ENCODE measurements at places on chromosomes 7 and 10.
A peak's percentile ranks its signal among the peaks of the same experiment; 100 is the strongest.

GRCh38 chr7:17404006-17404405, 105.6 kb downstream of the AHR start:
- no peak for DNase-seq

DNA sequence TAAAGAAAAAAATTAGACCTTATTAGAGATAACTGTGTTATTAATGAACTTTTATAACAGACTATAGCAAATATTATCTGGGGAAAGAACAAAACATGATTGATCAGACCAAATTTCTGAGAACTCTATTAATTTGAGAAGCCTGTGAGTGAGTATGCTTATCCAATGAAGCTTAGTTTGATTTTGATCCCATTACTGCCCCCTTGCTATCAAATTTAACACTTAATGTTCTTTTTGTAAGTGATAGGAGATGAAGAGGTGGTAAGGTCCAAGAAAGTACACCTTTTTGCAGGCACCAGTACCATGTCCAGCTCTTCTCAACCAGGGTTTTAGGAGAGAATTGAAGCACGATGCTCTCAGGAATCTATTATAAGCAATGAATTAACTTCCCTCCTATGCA, 49.9 kb downstream of the ZNF365 start:
- DNase-seq, result no peak

- no peak for DNase-seq
These were observed 120.1 kb downstream of the SVOPL start for GRCh38 chr7:138581065-138581464.

GRCh38 chr7:84105586-84105985, 89.0 kb downstream of the SEMA3A start:
- no peak for DNase-seq

- DNase-seq, result no peak
These were observed 118.3 kb downstream of the POU6F2 start for GRCh38 chr7:39095875-39096619.

- DNase-seq, result no peak
These were observed 4.8 kb upstream of the LAMB1 start for GRCh38 chr7:108007762-108008161.

DNA sequence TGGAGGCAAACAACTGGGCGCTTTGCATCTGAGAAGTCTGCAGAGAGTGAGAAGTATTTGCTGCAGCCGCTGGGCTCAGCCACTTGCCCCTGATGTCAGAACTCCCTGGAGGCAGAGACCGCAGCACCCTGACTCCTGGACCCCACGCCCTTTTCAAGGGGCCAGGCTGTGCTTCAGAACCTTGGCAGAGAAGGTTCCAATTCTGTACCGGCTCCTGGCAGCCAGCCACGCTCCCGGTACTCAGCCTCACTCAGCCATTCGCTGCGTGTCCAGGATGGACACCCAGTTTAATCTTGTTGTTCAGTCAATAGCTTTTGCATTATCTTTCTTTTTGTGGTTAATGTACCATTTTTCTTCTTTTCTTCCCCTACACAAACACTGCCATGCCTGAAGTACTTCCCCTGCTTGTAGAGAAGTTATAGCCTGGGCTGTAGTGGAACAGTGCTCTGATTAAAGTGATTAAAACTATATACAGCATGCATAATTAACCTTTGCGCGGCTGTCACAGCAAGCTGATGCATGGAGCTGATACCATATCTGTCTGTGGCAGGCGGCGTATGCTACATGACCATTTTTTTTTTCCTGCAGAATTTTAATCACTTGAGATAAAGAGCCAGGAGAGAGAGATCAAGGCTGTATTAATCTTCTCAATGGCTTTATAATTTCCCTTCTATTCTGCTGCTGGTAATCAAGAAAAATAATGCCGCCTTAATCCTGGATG, 578.5 kb downstream of the SDK1 start:
- no peak for DNase-seq

- no peak for DNase-seq
These were observed 85.4 kb downstream of the CCNY start for GRCh38 chr10:35421553-35422178.

DNA sequence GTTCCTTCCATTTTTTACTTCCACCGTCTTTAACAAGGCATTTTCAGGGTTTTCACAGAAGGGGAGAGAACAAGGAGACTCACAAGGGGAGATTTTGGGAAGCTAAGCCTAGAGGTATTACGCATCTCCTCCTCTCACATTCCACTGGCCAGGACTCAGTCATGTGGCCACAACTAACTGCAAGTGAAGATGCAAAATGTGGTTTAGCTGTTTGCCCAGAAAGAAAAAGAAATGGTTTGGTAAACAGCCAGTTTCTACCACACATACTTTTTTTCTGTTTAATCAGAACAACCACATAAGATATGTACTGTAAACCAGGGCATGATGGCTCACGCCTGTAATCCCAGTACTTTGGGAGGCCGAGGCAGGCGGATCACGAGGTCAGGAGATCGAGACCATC, 21.4 kb upstream of the HELLS start:
- no peak for DNase-seq

GRCh38 chr10:58956926-58957325, 219.5 kb upstream of the PHYHIPL start:
- no peak for DNase-seq

- DNase-seq, result no peak
These were observed 197.5 kb downstream of the C7orf25 start for GRCh38 chr7:42714356-42714755.

DNA sequence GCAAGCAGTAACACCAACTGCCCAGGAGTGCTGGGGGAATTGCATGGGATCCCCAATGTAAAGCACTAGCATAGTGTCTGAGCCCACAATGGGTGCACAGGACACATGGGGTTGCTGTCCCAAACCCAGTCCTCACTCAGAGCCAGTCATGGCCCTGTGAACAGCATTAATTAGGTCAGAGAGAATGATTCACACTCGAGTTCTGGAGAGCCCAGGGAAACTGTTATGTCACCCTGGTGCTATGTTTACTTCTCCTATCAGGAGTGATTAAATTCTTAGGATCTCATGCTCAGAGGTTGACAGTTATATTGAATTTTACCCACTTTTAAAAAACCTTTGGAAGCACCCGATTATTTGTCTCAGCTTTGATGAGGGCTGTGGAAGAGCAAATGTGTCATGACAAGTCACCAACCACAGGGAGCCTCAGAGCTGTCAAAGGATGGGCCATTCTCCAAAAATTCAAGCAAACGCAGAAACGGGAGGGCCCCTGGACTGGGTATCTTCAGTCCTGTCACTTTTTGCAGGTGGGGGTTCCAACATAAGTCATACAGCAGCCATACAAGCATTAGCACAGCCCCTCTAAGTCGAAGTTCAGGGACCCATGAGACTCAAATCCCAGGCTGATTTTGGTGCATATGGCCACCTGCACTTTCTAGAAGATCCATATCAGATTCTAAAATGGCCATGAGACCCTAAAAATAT, 1.3 kb upstream of the RASSF4 start:
- no peak for DNase-seq

GRCh38 chr7:131057015-131057793, 270.5 kb upstream of the MKLN1 start:
- no peak for DNase-seq

GRCh38 chr7:111077001-111077400, 13.9 kb upstream of the LRRN3 start:
- DNase-seq, result no peak

GRCh38 chr10:17256627-17257026, 28.6 kb downstream of the VIM start:
- DNase-seq, result no peak

DNA sequence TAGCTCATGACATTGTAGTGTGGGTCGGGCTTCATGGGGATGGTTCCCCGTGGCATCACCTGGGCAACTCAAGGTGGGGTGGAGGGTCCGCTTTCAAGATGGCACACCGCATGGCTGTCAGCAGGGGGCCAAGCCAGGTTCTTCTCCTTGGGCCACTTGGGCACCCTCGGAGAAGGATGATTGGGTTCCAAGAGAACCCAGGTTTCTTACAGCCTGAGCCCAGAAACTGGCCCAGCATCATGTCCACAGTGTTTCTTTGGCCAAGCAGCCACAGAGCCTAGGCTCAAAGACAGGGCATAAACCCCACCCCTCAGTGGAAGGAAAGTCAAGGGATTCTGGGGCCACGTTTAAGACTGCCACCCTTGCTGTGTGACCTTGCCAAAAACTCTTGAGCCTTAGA, 110.6 kb downstream of the PTPN20 start:
- DNase-seq, result no peak

DNA sequence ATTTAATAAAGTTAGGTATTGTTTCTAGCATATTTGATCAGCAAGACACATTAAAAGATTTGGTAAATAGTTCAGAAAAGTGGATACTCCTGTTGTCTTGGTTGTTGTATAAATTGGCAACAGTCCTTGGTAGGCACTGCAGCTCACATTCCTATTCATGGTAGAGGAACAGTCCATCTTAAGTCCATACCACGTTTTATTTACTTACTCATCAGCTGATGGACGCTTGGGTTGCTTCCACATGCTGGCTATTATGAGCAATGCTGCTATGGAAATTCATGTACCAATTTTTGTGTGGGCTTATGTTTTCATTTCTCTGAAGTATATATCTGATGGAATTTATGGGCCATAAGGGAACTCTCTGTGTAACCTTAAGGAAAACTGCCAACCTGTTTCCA, 43.3 kb downstream of the C10orf120 start:
- DNase-seq, result no peak

DNA sequence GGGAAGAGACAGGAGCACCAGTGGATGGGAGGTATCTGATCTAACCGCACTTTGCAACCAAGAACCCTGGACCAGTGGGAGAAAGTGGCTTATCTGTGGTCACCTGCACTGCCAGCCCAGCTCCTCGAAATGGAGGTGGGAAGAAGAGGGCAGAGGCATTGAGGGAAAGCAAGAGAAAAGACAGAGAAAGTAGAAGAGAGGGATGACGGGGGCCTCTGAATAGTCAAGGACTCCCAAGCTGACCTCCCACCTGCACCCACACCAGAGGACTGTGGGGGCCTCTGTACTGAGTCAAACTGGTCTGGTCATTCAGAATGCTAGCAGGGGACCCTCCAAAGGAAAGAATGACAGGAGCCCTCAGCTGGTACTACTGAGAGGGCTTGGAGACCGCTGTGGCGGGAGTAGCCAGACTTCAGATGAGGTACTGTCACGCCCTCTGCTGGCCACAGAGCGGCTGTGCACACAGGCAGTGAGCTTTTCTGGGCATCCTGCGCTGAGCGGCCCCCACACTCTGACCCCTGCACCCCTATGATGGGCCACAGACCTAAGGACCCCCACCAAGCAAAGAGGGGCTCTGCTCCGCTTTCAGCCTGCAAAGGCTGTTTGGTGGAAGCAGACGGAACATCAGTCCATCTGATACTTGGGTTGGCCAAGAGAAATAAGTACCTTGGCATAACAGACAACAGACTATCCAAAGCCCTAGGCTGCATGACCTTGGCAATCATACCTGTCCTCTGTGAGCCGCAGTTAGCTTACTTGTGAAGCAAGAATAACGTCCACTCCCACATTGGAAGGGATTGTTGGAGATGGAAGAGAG, 112.9 kb downstream of the COL13A1 start:
- peak; percentile 11 for DNase-seq

DNA sequence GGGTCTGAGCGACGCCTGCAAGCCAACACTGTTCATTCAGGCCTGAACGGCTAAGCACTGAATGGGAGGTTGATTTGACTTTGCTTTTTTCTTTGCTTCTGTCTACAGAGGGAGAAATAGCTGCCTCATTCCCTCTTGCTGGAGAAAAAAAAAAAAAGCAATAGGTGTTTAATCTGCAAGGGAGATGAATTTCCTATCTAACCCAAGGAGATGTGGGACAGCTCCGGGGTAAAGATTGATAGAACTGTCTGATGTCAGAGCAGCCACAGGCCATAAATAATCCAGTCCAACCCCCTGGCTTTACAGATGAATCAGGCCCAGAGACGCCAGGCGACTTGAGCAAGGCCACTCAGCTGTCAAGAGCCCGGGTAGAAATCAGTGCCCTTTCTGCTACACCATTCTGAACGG, 168.0 kb downstream of the ARHGAP12 start:
- DNase-seq, result no peak

DNA sequence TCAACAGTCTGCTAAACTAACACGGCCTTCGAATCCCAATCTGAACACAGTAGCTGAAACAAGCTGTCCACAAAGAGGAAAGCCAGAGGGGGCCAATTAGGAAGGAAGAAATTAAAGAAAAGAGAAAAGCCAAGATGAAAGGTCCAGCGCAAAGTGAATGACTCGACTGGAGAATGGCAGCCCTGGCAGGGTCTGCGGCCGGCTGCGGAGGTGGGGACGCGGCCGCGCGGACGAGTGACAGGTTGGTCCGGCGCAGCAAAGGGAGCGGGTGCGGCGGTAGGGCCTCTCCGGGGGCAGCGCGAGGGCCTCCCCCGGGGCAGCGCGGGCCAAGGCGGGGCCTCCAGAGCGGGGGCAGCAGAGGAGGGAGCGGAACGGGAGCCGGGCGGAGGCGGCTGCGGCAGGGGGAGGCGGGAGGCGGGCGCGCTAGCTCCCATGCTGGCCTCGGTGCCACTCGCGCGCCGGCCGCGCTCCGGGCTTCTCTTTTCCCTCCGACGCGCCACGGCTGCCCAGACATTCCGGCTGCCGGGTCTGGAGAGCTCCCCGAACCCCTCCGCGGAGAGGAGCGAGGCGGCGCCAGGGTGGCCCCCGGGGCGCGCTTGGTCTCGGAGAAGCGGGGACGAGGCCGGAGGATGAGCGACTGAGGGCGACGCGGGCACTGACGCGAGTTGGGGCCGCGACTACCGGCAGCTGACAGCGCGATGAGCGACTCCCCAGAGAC, at the start of gene VWC2:
VWC2 (plus strand) TSS at position 421 of the 718 bp plus-strand sequence. CDS start 1,798 bp downstream, outside the sequence.
- DNase-seq, result no peak

DNA sequence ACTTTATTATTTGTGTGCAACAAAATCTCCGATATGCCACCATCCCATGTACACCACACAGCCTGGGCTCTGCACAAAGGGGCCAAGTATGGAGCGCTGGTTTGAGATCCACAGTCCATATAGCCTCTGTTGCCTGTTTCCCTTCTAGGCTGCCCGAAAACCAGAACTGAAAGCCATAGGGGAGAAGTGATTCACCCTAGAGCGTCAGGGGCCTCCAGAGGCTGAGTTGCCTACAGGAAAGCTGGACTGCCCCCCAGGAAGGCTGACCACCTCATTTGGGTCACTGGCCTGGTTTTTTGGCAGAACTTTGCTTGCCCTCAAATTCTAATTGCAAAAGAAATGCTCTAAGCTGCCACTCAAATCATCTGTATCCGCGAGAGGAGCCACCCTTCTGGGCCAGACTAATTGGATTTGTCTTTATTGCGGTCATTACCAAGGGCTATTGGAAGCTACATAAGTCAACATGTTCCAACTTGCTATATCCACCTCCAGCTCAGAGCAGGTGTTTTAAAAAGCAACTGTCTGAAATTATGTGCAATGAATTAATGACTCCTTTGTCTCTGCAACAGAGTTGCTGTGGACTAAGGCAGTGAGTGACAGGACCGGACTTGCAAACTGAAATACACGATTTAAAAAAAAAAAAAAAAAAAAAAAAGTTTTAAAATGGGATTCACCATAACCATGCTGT, 28.3 kb upstream of the FRMD4A start:
- DNase-seq, result no peak
